ENCODE measurements at places on chromosomes 12 and 14.

DNA sequence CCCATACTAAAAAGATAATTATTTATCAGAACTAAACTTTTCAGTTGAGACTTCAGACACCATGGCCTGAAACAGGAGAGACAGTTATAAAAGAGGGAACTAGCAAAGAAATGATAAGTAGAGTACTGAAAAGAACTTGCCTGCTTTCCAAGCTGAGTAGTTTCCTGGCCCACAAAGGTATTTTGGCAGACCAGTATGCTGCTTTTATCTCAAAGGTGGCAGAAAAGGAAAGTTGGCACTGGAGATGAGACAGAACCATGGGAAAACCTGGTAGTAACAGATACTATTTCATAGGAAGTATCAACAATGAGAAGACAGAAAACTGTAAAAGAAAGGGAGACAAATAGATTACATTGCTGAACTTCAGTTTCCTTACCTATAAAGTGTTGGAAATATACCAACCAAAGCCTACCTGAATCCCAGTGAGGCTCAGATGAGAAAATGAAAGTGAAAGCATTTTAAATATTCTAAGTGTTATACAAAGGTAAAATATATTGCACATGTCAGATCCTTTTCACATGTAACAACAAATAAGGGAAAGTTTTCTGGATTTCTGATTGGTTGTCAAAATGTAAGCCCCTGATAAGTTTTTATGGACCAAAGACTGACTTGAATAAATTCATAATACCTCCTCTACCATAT lies 155.3 kb upstream of the FSCB start:
- no peak for DNase-seq

GRCh38 chr12:98351784-98352183 lies 163.6 kb upstream of the TMPO start:
- no peak for DNase-seq

DNA sequence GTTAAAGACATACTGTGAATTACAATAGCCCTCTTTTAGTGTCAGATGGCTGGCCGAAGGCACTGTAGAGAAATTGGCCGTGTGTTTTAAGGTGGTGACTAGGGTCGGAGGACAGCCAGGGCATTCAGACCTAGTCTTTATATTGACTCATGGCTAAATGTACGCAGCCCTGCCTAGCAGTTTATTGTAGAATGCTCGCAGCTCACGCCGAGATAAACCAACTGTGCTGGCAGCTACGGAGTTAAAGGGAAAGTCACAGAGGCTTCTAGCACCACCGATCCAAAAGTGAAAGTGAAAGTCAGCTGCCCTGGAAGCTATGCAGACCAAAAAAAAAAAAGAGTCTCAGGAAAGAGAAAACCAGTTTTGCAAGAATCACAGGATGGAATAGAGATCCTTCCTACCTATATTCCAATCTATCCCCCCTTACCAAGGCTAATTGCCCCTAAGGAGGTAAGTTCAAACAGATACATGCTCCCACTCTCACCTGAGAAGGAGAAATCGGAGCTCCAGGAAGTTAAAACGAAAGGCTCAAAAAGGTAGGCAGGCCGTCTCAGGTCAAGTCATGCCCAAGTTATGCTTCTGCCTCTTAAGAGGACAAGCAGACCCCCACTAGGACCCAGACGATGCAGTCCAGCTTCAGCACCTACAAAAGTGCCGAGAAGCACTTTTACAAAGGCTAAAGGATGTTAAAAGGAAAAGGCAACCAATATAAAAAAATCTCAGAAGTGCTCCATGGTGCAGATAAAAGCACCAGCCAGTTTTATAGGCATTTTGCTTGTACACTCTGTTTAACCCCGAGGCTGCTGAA lies 24.8 kb downstream of the KLRK1 start:
- peak; percentile 86 for DNase-seq

- no peak for DNase-seq
Observed at GRCh38 chr14:52399921-52400595, 85.9 kb downstream of the PTGER2 start.

DNA sequence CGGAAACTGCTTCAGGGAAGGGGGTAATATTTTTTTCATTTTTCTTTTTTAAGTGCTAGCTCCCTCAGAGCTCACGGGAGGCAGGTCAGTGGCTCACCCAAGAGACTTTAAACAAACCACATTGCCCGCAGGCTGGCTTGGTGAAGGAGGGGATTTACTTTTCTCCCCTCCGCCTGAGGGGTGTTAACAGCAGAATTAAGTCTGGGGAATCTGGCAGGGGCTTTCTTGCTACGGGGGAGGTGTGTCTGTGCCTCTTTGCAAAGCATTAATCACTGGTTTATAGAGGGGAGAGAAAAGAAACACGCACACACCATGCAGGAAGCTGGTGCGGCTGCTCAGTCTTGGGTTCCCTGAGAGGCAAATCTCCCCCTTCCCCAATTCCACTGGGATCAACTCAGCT lies 26.2 kb upstream of the TBX3 start:
- DNase-seq, result no peak

- DNase-seq, result no peak
Observed at GRCh38 chr12:119334430-119335170, at the start of gene CCDC60. Gene CCDC60, plus strand, starts transcription at chr12:119334729. Its CDS starts 448 bp downstream, at chr12:119335177.

GRCh38 chr12:131066886-131067490 lies 113.3 kb downstream of the ADGRD1 start:
- DNase-seq, result no peak
